ENCODE measurements at places on chromosomes 3 and 15.

DNA sequence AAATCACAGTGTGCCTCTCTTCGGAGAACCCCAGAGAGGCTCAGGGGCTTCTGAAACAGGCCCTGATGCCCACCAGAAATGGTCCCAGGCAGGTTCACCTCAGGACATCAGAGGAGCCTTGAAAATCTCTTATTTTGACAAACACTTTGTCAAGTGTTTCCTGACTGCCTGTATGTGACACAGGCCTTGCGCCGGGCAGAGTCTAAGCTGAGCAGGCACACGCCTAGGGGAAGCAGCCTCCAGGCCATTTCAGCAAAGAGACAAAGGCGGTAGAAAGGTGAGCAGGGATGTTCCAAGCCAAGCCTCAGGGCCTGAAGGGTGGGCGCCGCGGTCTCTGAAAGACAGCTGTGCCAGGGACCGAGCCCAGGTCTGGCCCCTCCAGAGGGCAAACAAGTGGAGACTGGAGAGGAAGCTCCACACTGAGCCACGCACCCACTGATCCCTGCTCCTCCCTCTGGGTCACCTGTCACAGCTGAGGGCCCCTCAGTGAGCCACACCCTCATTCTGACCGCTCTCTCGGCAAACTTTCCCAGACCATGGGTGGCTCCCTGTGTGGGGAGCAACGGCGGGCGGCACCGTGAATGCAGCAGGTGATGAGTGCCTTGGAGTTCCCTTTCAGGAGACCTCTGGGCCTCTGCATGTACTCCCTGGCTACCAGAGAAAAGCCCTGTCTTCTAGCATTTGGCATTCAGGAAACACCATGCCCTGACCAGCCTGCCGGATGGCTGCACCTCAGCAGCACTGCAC is 136.1 kb downstream of the ADAMTS17 start:
- DNase-seq, result no peak

DNA sequence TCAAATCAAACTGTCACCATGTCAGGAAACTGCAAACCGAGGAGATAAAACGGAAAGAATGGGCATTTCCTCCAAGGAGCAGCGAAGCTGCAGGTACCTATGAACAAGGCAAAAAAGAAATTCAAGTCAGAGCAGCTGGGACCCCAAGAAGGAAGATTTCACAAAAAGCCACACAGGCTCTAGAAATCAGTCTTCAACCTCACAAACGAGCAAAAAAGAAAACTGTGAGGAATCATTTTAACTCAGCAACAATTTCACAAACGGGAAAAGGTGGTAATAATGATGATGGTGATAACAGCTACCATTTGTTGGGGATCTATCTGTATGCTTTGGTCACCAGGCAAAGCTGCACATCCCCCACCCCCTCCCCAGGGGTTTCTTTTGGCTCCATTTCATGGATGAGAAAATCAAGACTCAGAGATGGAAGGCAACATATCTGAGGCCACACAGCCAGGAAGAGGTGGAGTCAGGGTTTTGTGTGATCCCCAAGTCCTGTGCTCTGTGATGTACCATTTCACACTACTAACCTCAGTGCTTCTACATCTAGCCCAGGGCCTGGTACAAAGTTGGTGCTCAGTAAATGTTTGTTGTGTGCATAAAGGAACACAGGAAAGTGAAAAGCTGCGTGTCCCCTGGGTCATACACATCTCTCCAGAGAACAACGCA is 109.9 kb downstream of the IQSEC1 start:
- no peak for DNase-seq

DNA sequence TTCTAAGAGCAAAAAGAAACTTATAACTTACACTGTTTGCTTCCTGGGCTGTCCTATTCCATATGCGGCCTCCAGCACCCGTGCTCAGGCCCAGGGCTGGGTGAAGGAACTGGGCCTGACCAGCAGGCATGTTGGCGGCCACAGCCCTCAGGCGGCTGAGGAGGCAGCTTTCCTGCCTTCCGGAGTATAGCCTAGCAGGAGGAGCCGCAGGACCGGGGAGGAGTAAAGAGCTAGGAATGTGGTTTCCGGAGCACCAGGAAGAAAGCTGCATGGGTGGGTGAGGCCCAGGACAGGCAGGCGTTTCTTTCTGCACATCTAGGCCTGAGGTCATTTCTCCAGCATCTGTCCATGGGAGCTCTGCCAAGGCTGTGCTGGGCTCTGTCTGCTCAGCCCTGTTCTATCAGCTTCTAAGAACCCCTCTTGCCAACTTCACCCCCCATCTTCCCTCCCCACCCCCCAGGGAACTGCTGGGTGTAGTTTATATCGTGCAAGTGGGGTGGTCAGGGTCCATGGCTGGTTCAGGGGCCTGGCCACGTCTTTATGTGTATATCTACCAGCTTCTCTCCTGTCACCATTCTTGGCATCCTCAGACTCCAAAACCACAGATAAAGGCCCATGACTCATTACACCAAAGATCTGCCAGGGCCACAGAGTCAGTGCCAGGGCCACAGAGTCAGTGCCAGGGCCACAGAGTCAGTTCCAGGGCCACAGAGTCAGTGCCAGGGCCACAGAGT is 7.8 kb upstream of the KIF7 start:
- peak; percentile 99 for DNase-seq

- no peak for DNase-seq
These were observed 106.0 kb downstream of the LRIG1 start for GRCh38 chr3:66394753-66395249.

- peak; percentile 73 for DNase-seq
These were observed 38.8 kb downstream of the TM2D3 start for GRCh38 chr15:101613130-101614000.

DNA sequence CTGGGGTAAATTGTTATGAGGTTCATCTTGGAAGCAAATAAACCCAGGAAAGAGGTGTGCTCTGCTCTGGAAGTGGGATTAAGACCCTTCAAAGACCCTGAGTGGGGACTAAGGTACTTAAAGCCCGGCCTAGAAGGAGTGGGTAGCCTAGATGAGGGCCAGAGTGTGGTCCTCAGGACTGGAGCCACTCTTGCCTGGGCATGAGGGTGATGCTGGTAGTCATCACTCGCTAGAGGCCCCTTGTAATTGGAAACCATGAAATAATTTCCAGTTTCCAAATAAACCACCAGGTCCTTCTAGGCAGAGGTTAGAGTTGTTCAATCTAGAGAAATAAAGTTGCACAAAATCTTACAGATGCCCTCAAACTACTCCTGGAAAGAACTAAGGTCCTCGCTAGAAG is 15.2 kb upstream of the LMCD1 start:
- no peak for DNase-seq

DNA sequence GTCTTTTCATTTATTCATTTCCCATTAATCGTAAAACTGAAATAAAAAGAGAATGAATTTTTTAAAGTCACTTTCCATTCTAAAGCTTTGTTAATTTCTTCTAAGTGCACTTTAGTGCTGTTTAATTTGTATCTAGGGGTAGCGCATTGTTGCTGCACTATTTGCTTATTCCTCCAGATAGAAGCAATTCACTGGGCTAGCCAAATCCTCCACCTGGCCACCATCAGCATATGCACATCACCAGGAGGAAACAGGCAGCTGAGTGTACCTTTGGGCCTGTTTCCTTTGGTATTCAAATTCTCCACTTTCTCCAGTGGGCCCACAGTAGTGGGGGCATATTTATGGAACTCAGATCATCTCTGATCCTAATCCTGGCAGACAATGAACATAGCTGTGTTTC is 29.8 kb upstream of the CPB1 start:
- no peak for DNase-seq

- no peak for DNase-seq
These were observed 396.6 kb downstream of the EPHB1 start for GRCh38 chr3:135191708-135192107.

GRCh38 chr3:127124120-127124519 is 68.8 kb upstream of the PRR23E start:
- DNase-seq, result no peak

DNA sequence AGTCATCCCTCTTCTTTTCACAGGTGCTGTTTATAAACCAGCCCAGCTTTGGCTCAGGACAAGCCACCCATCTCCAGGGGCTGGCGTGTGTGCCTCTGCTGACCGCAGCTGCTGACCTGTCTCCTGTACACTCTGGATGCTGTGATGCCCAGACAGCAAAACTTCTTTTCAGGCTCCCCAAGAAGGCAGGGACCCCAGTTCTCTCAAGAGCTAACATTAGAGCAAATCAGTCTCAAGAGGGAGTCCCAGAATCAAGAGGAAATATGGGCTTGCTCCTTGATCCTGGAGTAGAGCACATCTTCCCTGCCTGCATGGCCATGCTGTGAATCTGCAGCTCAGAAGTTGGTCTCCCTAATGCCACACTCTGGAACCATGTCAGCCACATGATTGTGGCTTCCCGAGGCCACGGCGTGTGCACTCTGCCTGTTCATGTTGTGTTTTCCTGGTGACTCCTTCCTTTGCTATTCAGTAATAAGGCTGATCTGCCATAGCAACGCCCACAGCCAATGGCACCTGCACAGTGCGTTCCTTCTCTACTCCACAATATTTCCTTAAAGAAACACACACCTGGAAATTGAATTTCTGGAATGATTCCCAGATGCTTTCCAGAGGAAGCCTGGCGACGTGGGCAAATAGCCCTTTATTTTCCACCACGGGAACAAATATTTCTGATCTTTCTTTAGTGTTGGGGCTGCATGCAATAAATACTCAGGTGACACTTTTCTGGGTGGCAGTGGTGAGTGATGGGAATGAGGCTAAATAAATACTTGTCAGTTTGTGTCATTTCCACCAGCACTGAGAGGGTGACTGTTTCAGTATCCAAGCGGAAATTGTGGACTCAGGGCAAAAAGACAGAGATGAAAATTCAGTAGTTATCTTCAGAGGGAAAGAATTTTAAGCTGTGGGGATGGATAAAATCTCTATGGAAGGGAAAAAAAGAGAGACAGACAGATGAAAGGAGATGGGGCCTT is 21.9 kb upstream of the THSD4 start:
- DNase-seq, result peak; percentile 91

- no peak for DNase-seq
These were observed 9.2 kb downstream of the EID1 start for GRCh38 chr15:48887144-48887543.

GRCh38 chr3:184635774-184636173 is 74.2 kb downstream of the EPHB3 start:
- no peak for DNase-seq

DNA sequence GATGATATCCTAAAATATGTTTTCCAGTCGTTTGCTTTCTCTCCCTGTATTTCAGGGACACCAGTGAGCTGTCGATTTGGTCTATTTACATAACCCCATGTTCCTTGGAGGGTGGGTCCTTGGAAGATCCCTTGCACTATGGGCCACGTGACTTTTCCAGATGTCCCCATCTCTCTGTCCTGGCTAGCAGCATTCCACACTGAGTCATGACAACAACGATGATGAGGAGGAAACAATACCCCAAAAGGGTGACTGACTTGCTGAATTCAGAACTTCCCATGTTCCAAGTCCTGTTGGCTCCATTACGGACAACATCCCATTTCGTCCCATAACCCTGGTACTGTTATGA is 134.3 kb downstream of the NSMCE3 start:
- DNase-seq, result no peak

DNA sequence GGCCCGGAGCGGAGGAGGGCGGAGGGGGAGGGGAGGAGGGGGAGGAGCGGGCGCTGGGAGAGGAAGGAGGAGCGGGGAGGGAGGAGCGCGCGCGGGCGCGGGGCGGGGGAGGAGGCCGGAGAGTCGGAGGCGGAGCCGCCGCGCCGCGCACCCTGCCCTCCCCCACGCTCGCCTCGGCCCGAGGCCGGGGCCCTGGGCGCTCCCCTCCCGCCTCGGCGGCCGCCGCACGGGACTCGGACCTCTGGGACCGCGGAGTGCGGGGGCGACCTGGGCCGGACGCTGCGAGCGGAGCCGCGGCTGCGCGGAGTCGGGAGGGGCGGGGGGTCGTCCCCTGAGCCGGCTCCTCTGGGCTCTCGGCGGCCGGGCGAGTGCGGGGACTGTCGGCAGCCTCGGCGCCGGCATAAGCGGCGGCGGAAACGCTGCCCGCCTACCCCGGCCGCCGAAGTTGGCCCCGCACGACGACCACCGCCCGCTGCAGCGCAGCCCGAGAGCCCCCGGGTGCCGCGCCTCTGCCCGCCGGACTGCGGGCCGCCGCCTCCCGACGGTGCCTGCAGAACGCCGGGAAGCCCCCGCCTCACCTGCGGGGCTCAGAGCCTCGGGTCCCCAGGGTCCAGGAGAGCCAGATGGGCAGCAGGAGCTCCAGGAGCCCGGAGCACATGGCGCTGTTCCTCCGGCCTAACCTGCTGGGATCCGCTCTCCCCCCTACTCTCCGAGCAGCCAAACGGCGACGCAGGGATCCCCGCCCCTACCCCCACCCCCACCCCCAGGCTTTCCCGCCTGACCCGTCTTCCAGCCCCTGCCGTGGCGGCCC is 406 bp upstream of the GABRB3 start:
- no peak for DNase-seq

DNA sequence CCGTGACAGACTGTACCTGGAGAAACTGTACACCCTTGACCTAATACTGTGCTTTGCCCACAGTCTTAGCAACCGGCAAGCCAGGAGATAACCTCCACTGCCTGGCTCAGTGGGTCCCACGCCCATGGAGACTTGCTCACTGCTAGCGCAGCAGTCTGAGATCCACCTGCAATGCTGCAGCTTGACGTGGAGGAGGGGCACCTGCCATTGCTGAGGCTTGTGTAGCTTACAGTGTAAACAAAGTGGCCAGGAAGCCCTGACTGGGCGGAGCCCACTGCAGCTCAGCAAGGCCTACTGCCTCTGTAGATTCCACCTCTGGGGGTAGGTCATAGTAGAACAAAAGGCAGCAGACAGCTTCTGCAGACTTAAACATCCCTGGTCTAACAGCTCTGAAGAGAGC is 189.3 kb downstream of the EDEM1 start:
- no peak for DNase-seq

- no peak for DNase-seq
These were observed 659.1 kb downstream of the SI start for GRCh38 chr3:164419220-164419619.

DNA sequence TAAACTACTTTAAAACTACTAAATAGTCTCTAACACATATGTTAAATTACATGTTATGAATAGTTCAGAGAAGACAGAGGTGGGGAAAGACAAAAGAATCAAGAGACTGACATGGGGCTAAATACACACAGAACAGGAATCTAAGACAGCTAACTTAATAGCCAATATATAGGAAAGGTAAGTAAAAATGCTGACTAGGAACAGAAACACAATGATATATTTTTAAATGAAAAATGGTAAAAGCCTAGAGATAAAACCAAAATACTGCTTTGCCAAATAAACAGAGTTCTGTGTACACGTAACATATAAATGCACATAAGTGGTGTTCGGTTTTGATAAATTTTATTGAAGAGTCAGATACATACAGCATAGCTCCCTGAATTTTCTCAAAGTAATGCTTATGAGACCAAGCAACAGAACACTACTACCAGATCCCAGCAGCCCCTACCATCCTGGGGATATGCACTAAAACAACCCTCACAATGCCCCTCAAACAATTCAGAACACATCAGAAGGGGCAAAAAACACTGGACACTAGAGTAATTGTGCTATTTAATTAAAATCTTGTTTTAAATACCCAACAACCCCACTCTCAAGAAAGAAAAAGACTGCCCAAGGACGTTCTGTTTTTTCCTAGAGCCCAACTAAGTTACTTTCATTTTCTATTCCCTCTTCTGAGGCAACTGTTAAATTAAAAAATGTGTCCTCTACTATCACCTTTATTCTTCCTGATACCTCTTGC is 121.1 kb downstream of the ADAM10 start:
- peak; percentile 15 for DNase-seq

- DNase-seq, result no peak
These were observed 206.4 kb upstream of the P2RY1 start for GRCh38 chr3:152628496-152628895.

- DNase-seq, result no peak
These were observed 190.3 kb upstream of the ONECUT1 start for GRCh38 chr15:52980446-52980845.

All from RPMI7951 (cell line).